ENCODE measurements at places on chromosomes 1 and 21.

DNA sequence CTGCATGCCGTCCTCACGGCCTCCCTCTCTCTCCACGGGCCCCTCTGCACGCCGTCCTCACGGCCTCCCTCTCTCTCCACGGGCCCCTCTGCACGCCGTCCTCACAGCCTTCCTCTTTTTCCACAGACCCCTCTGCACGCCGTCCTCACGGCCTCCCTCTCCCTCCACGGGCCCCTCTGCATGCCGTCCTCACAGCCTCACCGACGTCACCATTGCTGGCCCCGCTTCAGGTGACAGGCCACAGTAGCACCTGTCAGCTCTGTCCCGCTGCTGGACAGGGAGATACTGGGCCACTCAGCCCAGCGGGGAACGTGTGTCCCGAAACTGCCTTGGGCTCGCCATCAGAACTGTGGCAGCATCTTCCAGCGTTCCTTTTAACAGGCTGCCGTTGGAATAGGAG is 82.8 kb upstream of the COL6A1 start:
- DNase-seq, result no peak

DNA sequence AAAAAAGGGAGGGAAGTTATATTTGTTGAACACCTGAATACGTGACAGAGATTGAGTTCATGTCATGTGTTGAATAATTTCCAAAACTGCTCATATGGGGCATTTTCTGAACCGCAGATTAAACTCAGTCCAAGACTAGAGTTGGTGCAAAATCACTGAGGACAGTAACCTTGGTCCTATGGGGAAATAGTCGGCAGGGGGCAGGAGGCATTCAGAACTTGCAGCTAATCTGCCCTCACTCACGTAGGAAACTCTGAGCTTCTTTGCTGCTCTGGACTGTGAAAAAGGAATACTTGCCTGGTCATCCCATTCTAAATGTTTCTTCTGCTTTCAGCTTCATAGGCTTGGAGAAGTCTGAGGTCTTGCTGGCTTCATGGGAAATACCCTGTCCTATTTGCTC is 228.3 kb upstream of the ZP4 start:
- no peak for DNase-seq

DNA sequence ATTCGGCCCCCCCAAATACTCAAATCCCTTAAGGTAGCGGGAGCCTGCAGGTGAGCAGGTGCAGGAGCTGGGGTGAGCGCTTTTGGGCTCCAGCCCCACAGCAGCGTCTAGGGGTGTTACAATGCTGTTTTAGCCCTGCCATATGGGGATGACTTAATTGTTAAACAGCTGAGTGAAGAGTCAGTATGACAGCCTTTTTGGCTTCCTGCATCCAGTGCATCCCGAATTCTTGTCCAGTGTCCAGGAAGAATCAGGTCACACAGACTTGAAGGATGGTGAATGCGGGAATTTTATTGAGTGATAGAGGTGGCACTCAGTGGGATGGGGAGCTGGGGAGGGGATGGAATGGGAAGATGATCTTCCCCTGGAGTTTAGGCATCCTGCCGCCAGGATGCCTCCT is 30.4 kb upstream of the HHAT start:
- no peak for DNase-seq

DNA sequence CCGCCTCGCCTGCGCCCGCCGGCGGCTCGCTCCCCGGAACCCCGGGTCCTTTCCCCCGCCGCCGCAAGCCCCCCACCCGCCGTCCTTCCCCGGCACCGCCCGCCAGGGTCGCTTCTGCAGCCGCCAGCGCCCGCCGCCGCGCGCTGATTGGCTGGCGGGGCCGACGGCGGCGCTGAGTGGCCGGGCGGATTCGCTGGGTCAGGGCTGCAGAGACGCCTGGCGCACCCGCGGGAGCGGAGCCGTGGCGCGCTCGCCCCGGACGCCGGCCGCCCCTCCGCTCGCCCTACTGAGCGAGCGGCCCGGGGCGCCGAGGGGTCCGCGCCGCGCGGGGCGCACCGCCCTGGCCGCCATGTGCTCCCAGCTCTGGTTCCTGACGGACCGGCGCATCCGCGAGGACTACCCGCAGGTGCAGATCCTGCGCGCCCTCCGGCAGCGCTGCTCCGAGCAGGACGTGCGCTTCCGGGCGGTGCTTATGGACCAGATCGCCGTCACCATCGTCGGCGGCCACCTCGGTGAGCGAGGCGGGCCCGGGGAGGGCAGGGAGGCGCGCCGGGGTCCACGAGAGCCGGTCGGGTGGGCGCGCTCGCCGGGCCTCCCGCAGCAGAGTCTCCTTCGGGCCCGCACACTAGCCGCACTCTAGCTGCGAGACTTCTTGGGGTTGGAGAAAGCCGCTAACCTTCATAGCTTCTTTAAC is at the start of gene RIMKLA:
RIMKLA (plus strand) TSS at position 207 of the 694 bp plus-strand sequence; CDS start at position 350, 143 bp downstream.
- peak; percentile 67 for DNase-seq

GRCh38 chr1:41776891-41777441 is 141.8 kb downstream of the HIVEP3 start:
- DNase-seq, result no peak

GRCh38 chr1:63885899-63886298 is 112.1 kb downstream of the ROR1 start:
- DNase-seq, result no peak

DNA sequence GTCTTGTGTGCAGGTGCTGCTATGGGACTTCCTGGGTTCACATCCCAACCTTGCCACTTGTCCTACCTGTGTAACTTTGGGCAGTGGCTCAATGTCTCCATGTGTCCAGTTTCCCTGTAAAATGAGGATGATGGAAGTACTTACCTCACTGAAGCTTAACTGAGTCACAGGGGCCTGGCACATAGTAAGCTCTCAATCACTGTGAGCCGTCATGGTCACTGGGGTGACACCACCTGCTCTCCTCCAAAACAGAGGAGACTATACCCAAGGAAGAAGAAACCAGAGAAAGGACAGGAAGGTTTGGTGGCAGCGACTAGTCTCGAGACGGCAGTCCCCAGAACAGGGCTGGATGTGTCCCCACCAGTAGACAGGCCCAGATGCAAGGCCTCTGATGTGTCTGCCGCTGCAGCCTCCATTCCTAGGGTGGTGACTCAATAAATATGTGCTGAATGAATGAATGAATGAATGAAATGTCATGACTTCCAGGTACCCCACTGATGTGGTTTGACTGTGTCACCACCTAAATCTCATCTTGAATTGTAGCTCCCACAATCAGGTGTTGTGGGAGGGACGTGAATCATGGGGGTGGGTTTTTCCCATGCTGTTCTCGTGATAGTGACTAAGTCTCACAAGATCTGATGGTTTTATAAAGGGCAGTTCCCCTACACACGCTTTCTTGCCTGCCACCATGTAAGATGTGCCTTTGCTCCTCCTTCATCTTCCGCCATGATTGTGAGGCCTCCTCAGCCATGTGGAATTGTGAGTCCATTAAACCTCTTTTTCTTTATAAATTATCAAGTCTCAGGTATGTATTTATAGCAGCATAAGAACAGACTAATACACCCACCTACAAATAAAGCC is 13.0 kb upstream of the LRP8 start:
- no peak for DNase-seq

- no peak for DNase-seq
These were observed 44.7 kb downstream of the MAST2 start for GRCh38 chr1:45848097-45848496.

DNA sequence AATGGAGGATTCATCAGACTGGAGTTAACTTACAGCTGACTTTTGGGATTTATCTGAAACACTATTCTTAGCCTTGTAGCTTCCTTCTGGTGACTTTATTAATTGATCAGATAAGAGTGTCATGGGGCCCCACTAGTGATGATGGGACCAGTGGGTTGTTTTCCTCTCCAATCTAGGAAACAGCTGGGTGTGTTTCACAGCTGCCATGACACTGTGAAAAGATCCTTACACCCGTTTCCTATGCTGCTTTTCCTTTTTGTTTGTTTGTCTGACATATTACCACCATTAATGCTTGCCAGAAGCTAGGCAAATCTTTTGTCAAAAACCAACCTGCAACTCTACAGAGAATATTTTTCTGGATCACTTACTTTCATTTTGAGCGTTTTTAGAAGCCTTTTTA is 86.2 kb downstream of the ZBTB18 start:
- no peak for DNase-seq

DNA sequence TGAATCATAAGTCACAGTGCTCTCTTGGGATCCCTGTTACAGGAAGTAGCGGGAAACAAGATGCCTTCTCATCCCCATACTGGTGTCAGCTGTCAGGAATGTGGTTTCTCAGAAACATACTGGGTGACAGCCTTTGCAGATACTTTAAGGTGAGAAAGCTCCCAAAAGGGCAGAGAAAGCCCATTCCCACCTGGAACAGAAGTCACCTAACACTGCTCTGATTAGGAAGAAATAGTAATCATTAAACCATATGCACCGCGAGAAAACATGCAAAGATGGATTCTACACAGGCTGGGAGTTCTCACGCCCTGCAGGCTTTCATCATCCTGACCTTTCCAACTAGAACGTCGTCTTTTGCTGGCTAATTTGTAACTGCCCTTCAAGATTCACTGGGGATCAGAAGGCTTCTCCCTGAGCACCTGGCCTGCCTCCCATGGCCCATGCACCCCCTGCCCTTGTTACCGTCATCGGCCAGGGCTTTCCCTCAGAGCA is 46.2 kb upstream of the SLC44A3 start:
- DNase-seq, result no peak

DNA sequence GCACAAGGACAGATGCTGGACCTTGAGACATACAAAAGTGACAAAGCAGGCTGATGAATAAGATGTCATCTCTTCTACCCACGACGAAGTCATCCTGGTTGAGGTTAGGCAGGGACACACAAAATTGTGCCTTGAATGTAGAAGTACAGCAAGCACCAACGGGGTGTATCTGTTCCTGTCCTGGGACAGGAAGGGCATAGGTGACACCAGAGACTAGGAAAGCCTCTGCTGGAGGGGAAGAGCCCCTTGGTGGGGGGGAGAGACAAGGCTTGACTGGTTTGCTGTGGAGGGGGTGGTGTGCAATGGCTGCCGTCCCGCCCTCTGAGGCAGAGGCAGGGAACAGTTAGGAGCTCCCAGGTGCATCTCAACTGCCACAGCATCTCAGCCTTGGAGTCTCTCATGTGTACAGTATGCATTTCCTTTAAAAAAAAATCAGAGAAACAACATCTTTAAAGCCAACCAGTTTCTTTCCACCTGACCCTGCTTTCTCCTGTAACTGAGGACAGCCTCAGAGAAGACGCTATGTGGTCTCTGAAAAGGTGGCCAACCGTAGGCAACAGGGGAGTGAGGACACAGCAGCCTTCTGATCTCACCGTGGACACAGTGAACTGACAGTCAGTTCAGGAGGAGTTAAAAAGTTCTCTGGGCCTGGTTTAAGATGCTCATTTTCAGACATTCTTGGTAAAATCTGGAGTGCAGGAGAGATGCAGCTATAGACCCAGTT is 17.7 kb upstream of the GFI1 start:
- no peak for DNase-seq

DNA sequence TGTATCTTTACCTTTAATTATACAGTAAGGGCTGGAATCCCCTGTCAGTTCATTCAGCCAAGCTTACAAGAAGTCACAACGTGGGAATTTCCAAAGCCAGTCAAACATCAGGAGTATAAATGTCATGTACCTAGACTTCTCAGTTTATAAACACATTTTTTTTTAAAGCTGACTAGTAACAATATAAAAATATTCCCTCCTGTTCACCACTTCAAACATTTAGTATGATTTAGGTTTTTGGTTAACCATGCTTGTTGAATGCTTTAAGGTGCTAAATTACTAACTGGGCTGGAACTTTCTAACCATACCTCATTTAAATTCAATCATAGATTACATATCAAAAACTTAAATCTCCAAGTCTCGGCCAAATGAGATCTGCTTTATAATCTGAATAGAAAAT is 44.0 kb downstream of the JAK1 start:
- DNase-seq, result no peak

DNA sequence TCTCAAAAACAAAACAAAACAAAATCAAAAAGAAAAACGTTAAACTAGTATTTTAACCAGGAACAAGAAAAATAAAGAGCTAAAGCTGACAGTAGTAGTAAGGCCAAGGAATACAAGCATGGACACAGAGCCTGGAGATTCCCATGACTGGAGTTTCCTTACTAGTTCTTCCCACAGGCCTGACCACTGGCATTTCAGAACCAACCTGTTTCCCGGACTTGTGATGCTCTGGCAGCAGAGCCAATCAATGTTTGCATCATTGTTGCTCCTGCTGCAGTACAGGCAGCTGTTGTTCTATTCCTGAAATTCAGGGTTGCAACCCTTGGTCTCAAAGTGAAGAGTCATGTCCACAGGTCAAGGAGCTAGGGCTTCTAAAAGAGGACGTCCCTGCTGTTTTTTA is 111.3 kb upstream of the WARS2 start:
- no peak for DNase-seq

DNA sequence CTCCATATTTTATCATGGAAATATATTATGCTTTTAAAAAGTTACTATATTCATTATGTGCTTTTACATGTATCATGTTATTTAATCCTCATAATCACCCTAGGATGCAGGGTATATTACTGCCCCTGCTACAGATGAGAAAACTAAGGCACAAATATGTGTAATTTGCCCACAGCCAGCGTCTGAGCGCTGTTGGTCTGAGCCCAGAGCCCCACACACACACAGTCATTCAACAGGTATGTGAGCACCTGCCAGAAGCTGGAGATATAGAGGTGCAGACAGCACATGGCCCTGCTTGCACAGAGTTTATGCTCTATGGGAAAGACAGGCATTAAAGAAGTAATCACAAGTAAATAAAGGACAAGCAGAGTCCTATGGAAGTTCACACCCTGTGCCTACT is 49.8 kb upstream of the SEC16B start:
- no peak for DNase-seq

- no peak for DNase-seq
These were observed 367.1 kb upstream of the ADGRL4 start for GRCh38 chr1:79373481-79374125.

- DNase-seq, result no peak
These were observed 7.9 kb upstream of the MATN1 start for GRCh38 chr1:30731109-30731805.

GRCh38 chr21:31310750-31311149 is 33.3 kb downstream of the TIAM1 start:
- DNase-seq, result no peak

DNA sequence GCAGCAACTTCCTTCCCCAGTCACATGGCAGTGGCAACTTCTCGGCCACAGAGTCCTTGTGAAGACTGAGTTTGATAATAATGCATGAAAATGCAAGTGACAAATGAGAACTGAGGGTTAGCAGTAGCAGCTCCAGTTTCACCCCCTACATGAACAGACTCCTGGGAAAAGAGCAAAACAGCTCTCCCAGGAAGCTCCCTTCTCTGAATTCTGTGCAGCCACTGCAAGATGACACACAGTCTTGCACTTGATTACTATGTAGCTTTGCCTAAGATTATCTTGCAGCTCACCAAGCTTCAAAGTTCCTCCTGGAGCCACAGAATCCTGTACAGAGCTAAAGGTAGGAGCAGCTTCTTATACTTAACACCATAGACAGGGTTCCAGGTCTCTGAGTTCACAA is 4.7 kb downstream of the PGBD5 start:
- DNase-seq, result no peak

GRCh38 chr1:193649587-193649986 is 463.2 kb upstream of the B3GALT2 start:
- DNase-seq, result no peak

GRCh38 chr1:109823543-109824348 is 60.0 kb upstream of the EPS8L3 start:
- no peak for DNase-seq

GRCh38 chr1:29488794-29489311 is 252.5 kb downstream of the PTPRU start:
- no peak for DNase-seq

GRCh38 chr1:186605762-186606350 is 74.4 kb downstream of the PTGS2 start:
- DNase-seq, result peak; percentile 64

GRCh38 chr1:152020849-152021248 is 16.0 kb downstream of the S100A11 start:
- no peak for DNase-seq

- peak; percentile 44 for DNase-seq
These were observed 558 bp upstream of the KIF21B start for GRCh38 chr1:201023920-201024624.
